ENCODE measurements at places on chromosomes 2 and 18.
A peak's percentile ranks its signal among the peaks of the same experiment; 100 is the strongest.

GRCh38 chr2:186992597-186992996, 143.6 kb upstream of the ZSWIM2 start:
- DNase-seq = no peak
- H3K27ac ChIP-seq = no peak overlapping the region
- H3K36me3 ChIP-seq = no peaks in the 10 kb centered on the region
- H3K4me1 ChIP-seq = no peaks in the 10 kb centered on the region

DNA sequence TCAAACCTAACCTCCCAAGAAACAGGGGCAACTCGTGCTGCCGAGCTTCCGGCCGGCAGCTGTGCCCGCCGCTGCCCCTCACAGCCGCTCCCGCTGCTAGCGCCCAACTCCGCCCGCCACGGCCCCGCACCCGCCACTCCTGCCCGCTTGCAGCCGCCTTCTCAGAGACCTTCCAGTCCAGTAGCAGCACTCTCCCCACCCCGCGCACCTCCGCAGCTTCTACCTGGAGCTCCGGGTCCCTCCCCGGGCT, 722 bp upstream of the C2orf15 start:
- peak overlapping the region; percentile 94 for H3K27ac ChIP-seq
- H3K4me3 ChIP-seq = peak overlapping the region; percentile 85
- no peaks in the 10 kb centered on the region for H3K36me3 ChIP-seq
- no peaks in the 10 kb centered on the region for H3K27me3 ChIP-seq
- no peak for DNase-seq

- peaks cover 4% of the 10 kb centered on the region for H3K4me1 ChIP-seq
- no peaks in the 10 kb centered on the region for H3K36me3 ChIP-seq
- no peak for DNase-seq
- H3K27ac ChIP-seq = no peak overlapping the region
- no peak overlapping the region for H3K4me3 ChIP-seq
These were observed 32.3 kb downstream of the RALBP1 start for GRCh38 chr18:9507565-9508088.

GRCh38 chr2:167729911-167730310, 517.5 kb downstream of the STK39 start:
- no peak overlapping the region for H3K27ac ChIP-seq
- no peaks in the 10 kb centered on the region for H3K36me3 ChIP-seq
- no peaks in the 10 kb centered on the region for H3K27me3 ChIP-seq
- no peak for DNase-seq

DNA sequence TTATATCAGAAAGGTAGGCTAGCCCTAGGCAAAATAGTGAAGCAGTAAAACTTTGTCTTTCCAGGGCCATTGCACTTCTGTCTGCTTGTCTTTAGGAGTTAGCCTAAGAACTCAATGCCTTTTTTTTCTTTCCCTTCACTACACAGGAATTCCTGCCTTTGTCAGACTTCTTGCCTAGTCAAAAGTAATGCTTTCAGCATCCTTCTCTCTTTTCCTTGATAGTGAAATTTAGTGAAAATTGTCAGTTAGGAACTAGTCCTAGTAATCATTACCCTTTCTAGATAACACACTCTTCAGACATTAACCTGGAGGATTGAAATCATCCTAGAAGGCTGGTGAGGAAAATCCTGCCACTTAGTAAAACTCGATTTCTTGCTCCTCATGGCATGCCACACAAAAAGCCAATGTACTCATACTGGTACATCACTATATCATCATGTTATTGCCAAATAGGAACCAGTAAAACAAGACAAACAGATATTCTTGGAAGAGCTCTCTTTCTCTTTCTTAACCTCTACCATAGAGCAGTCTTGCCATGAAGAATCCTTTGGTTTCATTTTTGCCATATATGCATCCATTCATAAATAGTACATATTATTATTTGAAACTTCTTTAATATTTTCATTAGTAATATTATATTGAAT, 320.5 kb downstream of the CTNNA2 start:
- H3K4me1 ChIP-seq = no peaks in the 10 kb centered on the region
- H3K36me3 ChIP-seq = no peaks in the 10 kb centered on the region
- DNase-seq = no peak
- H3K4me3 ChIP-seq = no peak overlapping the region

DNA sequence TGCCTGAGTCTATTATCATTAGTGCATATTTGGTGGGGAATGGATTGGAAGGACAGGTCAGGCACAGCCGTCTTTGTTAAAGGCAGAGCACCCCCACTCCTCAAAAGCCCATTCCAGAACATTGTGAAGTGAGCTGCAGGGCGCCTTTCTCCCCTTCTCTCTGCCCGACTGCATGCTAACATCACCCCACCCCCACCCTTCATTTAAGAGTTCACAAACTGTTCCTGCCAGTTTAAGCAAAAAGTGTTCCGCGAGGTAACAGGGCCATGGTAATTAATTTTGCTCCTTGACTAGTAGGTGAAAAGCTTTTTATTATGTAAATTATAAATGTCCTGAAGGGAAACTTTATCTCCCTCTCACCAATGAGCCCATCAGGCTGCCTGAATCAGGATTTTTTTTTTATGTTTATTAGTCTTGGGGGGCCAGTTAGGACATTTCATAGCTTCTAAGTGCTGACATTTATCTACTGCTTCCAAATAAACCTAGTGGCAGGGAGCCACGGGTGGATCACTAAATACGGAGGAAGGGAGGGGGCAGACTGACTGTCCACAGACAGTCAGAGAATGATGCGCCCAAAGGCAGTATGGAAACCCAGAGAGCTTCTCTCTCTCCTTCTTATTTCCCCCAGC, 99.4 kb downstream of the FTCDNL1 start:
- no peaks in the 10 kb centered on the region for H3K4me1 ChIP-seq
- no peak overlapping the region for H3K27ac ChIP-seq
- no peak for DNase-seq
- no peaks in the 10 kb centered on the region for H3K36me3 ChIP-seq
- no peak overlapping the region for H3K4me3 ChIP-seq

DNA sequence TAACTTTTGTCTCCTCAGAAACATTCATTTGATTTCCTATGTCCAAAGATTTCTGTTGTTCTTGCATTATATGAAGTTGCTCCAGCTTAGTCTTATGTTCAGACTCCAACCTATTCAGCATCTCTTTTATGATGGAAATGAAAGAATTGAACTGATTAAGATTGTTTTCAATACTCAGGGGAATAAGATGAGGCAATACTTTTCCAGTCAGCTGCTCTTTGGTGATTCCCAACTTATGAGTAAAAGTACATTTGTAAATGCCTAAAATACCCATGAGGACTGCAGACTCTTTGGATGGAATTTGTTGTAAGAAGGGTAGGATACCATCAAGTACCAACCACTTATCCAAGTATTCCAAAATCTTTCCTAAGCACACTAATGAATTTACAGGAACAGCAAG, 39.8 kb downstream of the TRAK2 start:
- H3K36me3 ChIP-seq = peaks cover 7% of the 10 kb centered on the region
- no peak overlapping the region for H3K4me3 ChIP-seq
- no peak for DNase-seq
- no peak overlapping the region for H3K27ac ChIP-seq
- no peaks in the 10 kb centered on the region for H3K27me3 ChIP-seq
- peaks cover 32% of the 10 kb centered on the region for H3K4me1 ChIP-seq

- H3K4me3 ChIP-seq = no peak overlapping the region
- DNase-seq = no peak
- H3K27ac ChIP-seq = no peak overlapping the region
- H3K27me3 ChIP-seq = no peaks in the 10 kb centered on the region
- no peaks in the 10 kb centered on the region for H3K4me1 ChIP-seq
These were observed 34.2 kb downstream of the SPATS2L start for GRCh38 chr2:200340508-200341224.

DNA sequence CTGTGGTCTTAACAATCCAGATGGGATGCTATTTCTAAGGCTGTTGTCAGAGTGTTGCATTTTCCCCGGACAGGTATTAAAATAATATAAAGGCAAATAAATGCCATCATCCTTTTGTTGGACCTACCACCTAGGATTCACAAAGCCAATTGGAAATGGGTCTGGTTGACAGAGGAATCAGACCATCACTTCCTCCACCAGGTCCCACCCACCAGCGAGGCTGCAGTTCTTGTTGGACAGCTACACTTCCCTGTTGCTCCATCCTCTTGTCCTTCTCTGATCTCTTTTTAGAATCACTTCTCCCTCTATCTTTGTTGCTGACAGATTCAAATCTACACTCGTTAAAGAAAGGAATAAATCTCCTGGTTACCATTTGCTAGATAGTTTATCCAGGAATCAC, 1.1 kb downstream of the TMEM169 start:
- peaks cover 61% of the 10 kb centered on the region for H3K4me1 ChIP-seq
- peak overlapping the region; percentile 94 for H3K4me3 ChIP-seq
- H3K27me3 ChIP-seq = no peaks in the 10 kb centered on the region
- no peaks in the 10 kb centered on the region for H3K36me3 ChIP-seq
- peak; percentile 8 for DNase-seq

DNA sequence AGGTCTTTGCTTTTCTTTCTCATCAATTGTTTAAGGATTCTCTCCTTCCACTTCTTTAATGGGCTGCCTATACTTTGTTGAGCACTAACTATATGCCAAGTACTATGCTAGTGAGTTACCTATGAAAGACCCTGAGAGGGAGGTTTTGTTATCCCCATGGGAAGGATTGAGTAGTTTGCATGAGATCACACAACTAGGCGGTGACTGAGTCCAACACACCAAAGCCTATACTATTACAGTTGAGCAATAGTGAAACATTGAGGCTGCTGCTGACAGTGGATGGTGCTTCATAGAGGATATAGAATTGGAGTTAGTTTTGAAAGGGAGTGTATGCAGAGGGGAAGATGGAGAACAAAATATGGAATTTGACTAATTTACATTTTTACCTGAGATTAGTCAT, 15.8 kb downstream of the NABP1 start:
- H3K4me3 ChIP-seq = no peak overlapping the region
- H3K27ac ChIP-seq = no peak overlapping the region
- no peak for DNase-seq
- peaks cover 21% of the 10 kb centered on the region for H3K4me1 ChIP-seq
- no peaks in the 10 kb centered on the region for H3K27me3 ChIP-seq

GRCh38 chr2:223069465-223069864, 17.5 kb downstream of the KCNE4 start:
- H3K4me3 ChIP-seq = no peak overlapping the region
- H3K4me1 ChIP-seq = no peaks in the 10 kb centered on the region
- no peaks in the 10 kb centered on the region for H3K36me3 ChIP-seq
- no peaks in the 10 kb centered on the region for H3K27me3 ChIP-seq

DNA sequence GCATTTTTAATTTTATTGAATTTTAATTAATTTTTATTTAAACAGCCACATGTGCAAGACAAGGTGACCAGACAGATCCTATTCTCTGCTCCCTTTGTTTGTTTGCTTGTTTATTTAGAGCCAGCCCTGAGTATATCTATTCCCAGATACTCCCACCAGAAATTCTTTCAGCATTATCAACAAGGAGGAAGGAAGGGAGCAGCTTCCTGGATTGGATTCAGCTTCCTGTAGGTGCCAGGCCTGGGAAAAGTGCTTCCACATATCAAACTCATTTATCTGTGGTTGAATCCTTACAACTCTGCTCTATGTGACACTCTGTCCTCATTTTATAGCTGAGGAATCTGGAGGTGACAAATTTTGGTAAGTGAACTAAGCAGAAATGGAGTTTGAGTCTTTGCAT, 60.5 kb upstream of the KLF7 start:
- H3K4me3 ChIP-seq = no peak overlapping the region
- H3K4me1 ChIP-seq = no peaks in the 10 kb centered on the region
- H3K27ac ChIP-seq = no peak overlapping the region
- no peaks in the 10 kb centered on the region for H3K36me3 ChIP-seq
- DNase-seq = no peak
